Choroid plexus epithelial cell (primary cell): ENCODE measurements at places on chromosomes 4 and X.
A peak's percentile ranks its signal among the peaks of the same experiment; 100 is the strongest.

GRCh38 chrX:576904-577560 lies 53.6 kb upstream of the SHOX start:
- DNase-seq = no peak

DNA sequence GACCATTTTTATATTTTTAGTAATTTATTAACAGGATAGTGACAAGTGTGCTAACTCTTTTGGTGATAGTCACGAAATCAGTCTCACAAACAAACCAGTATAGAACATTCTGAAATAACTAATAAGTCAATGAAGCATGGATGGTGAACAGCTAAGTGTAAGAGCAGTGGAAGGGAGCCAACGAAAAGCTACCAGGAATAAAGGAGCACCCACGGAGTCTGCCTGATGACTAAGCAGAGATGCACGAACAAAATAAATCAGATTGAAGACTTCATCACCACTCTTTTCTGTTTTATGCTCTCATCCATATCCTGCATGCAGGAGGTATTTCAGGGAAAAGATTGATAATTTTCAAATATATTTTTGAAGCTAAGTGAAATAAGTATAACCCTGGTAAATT lies 891.1 kb upstream of the HS3ST1 start:
- no peak for DNase-seq

DNA sequence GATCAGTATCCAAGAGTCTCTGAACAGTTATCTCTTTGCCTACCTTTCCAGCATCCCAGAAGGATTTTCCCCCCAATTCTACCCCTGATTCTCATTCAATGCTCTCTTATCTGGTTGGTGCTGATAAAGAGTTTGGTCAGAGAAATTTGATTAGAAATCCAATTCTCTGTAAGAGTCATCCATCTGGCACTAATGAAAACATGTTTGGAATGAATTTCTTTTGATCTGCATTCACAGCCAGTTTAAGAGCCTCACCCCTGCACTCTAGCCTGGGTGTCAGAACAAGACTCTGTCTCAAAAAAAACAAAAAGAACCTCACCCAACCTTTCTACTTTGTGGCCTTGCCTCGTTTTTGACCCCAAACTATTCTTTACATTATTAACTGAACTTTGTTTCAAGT lies 122.1 kb downstream of the MANBA start:
- peak; percentile 17 for DNase-seq

DNA sequence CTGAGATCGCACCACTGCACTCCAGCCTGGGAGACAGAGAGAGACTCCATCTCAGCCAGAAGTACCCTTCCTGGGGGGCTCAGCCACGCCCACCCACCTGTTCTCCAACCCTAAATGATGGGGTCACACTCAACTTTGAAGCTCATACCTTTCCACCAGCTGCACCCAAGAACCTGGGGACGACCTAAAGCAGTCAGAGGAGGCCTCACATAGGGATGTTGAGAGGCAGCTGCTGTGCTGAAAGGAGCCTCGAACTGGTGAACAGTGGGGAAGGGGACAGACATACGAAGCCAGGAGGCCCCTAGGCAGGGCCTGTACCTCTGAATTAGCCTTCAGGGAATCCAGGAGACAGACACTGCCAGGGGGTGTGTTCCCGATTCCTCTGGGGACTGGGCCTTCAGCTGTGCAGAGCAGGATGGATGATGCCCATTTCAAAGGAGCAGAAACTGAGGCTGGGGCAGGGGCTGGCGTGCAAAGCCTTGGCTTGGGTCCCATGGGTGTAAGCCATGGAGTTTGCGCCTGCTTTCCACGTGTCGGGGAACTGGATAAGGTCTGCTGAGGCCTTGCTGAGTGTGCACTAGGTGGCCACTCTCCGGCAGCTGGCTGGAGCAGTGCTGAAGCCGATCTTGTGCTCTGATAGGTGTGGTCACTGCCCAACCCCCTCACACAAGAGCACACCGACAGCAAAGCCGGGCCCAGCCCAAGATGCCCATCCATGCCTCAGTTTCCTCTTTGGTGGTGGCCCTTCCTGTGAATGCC lies 130.8 kb downstream of the CPZ start:
- DNase-seq = no peak

GRCh38 chr4:148914301-148914700 lies 472.1 kb upstream of the NR3C2 start:
- no peak for DNase-seq

DNA sequence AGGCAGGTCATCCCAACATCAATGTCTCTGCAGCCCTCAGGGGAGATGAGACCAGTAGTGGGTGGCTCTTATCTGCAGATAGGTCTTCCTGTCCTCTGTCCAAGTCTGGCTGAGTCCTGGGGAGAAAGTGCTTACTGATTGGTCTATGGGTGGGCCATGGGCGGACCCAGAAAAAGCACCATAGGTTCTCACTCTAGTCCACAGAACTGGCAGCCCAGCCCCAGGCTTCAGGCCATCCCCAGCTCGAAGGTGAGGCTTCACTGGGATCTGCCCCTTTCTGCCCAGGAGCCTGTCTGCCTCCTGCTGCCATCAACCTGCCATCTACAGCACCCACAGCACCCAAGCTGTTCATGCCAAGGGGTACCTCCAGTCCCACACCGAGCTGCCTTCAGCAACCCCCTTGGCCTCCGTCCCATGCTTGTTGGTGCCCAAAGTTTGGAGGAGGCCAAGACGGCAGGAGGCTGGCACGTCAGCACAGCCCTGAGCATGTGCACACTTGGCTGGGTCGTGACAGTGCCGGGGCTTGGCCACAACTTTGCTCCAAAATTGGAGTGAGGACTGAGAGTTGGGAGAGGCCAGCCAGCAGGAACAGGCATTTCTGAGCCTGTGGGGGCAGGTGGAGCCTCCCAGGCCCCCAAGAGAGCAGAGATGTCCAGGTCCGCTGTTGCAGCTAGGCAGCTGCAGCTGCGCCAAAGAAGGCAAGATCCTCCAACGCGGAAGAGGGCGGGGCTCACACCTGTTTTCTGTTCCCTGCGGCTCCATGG lies 99.6 kb downstream of the IQCM start:
- no peak for DNase-seq

DNA sequence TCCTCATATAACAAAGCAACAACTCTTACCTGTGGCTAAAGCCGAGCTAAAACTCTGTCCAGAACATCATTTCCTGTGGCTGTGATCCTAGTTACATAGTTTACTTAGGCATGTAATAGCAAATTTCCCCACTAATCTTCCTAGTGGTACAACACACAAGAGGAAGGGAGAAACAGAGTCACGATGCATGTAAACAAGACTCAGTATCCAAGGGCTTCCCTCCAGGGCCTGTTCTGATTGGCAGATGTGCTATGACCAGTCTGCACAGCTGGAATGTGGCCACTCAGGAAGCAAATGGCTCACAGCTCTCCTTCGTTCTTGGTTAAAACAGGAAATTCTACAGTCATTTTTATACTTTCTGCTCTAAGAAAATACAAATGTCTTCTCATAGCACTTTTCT lies 49.2 kb upstream of the PRSS48 start:
- peak; percentile 99 for DNase-seq

DNA sequence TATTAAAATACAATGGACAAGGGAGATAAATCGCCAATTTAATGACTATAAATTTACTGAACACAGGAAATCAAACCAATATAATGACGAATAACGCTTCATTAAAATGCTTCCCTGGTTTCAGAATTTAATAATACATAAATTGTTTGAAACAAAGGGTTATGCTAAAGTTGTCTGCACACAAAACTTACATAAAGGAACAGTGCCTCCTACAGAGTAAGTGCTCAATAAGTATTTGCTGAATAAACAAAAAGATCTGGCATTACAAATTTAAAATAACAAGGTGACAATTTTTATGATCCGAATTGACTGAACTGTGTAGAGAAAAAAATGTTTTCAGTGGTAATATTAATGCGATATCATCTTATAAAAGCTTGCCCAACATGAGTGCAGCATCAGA lies 69.6 kb downstream of the NOCT start:
- DNase-seq = peak; percentile 48

DNA sequence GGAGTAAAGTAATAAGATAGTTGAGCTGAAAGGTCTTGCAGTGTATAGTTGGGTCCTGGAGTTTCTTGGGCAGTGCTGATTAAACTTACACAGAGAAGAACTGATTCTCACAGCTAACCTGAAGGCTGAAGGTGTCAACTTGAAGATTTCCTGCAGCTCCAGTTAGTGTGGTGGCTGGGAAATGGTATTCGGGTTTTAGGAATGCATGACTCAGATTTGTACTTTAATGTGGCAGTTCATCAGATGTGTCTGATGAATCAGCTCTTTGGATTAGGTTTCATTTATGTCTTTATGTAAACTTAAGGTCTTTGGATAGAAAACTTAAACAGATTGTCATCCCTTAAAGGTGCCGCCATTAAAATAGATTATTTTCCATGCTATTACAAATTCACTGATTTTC lies 200.0 kb downstream of the IL1RAPL1 start:
- DNase-seq = peak; percentile 78
